ENCODE measurements at places on chromosomes 2 and 18.
A peak's percentile ranks its signal among the peaks of the same experiment; 100 is the strongest.

GRCh38 chr18:35641916-35642315, 60.4 kb downstream of the GALNT1 start:
- peak; percentile 30 for DNase-seq

DNA sequence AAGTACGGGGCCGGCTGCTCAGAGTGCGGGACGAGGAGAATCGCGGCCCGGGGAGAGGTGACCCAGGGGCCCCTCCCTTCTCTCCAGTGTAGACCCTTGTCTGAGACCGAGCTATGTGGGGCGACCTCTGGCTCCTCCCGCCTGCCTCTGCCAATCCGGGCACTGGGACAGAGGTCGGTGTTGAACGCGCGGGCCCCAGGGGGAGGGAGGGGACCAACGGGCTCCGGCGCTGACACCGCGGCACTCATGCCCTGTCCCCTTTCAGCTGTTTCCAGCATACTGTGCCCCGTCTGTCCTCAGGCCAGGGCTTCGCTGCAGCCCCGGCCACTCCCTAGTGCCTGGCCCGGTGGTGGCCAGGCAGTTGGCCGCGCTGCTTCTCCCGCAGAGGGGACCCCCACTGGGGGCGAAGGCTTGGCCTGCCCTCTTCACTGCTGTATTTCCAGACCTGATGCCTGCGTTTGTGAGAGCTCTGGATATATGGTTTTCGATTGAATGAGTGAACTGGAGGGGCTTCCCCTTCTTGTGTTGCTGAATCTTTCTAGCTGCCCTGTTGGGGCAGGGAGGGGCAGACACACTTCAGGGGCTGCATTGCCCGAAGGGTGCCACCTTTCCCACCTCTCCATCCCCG, 809 bp downstream of the DBI start:
- DNase-seq: peak; percentile 9

- peak; percentile 50 for DNase-seq
Measured at GRCh38 chr18:55012008-55012407, 52.7 kb upstream of the CCDC68 start.

GRCh38 chr2:96859099-96859649, 1.4 kb upstream of the ANKRD39 start:
- no peak for DNase-seq

- DNase-seq: peak; percentile 55
Measured at GRCh38 chr18:36786686-36787085, 42.1 kb downstream of the TPGS2 start.

DNA sequence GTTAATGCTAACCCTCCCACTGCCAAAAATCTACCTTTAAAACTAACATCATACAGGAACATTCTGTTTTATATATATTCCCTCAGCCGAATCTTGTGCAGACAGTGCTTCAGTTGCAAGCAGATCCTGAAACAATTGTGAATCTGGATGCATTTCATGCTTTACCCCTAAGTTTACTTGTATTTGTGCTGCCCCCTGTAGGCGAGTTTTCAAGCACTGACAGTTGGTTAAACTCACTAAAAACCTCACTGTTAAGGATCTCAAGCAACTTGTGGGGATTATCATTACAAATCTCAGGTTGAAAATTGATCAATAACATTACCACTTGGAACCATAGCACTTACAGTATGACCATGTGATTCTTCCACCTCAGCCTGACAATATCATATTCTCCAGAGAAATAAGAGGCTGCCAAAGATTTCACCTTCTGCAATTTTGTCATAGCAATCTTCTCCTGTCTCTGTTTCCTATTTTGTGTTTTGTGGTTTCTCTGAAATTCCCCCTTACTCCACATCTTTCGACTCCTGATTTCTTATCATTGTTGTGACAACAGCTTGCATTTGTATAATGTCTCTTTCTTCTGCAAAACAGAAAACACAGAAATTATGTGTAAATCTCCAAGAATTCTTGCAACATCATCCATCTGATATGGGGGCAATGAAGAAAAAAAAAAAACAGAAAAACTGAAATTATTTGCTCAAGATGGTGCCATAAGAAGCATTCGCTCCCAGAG, 354.6 kb upstream of the SETBP1 start:
- peak; percentile 79 for DNase-seq

DNA sequence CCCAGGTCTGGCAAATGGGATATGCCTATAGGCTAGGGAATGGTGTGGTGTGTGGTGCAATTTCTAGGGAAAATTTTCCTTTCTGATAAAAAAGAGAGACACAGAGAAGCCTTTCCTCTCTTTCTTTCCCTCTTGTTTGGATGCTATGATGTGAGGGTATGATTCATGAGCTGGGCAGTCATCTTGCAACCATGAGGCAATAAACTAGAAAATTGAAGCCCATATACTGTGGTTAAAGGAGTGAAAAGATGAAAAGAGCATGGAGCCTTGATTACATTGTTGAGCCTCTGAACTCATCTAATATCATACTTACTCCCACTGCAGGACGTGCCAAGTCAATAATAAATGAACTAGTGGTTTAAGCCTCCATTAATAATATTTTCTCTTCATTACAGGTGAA, 215.6 kb downstream of the HAUS1 start:
- DNase-seq: no peak

DNA sequence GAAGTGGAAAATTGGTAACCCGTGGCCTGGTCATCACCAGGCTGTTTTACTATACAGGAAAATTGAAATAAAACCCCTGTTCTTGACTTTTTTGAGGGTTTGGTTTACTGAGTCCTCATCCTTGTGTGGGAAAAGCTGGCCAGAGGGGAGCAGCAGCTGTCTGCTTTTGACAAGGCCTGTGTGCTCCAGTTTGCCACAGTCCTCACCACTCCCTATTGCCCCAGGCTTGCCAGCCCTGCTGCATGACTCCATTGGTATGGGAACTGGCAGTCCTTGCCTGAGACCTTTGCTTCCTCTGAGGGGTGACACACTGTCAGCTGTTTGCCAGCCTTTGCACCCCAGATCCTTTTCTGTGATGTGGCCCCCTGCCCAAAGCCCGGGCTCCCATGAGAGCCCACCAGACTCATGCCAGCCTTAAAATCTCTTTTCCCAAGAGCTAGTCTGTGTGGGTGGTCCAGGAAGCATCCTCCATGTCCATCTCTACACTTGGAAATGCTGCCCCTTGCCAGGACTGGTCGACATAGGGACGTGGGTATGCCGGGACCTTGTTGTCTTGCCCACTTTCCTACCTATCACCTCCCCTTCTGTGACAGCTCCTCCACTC, 39.0 kb downstream of the GLI2 start:
- no peak for DNase-seq

GRCh38 chr2:26355038-26355995, 8.7 kb upstream of the ADGRF3 start:
- peak; percentile 84 for DNase-seq

GRCh38 chr2:96158554-96158940, 13.3 kb upstream of the DUSP2 start:
- DNase-seq: no peak

- DNase-seq: no peak
Measured at GRCh38 chr2:55452879-55453278, 33.2 kb upstream of the CCDC88A start.

- no peak for DNase-seq
Measured at GRCh38 chr2:130894326-130894942, 57.7 kb downstream of the ARHGEF4 start.

DNA sequence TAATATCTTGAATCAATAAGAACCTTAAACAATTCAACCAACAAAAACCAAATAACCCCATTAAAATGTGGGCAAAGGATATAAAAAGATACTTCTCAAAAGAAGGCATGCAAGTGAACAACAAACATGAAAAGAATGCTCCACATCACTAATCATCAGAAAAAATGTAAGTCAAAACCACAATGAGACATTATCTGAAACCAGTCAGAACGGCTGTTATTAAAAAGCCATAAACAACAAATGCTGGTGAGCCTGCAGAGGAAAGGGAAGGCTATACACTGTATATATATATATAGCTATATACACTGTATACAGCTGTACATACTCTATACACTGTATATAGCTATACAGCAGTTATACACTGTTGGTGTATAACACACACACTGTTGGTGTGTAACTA, 47.8 kb upstream of the GALNT13 start:
- DNase-seq: no peak

DNA sequence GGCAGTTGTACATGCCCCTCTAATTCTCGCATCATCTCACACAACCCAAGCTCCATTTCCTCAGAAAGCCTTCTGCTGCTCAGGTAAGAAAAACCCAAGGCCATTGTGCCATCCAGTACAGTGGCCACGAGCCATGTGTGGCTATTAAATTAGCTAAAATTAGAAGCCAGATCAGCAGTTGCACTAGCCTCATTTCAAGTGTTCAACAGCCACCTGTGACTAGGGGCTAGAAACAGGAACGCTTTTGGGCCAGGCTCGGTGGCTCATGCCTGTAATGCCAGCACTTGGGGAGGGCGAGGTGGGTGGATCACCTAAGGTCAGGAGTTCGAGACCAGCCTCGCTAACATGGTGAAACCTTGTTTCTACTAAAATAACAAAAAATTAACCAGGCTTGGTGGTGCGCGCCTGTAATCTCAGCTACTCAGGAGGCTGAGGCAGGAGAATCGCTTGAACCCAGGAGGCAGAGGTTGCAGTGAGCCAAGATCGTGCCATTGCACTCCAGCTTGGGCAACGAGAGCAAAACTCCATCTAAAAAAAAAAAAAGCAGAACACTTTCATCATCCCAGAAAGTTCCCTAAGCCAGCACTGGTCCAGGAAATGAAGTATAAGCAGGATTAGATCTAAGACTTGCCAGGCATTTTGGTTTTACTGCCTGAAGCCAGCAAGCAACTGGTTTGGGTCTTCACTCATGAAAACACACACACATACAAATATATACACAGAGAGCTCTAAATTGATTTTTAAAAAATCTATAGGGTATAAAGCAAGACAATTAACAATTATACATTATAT, 35.7 kb downstream of the ATP8B1 start:
- DNase-seq: no peak

DNA sequence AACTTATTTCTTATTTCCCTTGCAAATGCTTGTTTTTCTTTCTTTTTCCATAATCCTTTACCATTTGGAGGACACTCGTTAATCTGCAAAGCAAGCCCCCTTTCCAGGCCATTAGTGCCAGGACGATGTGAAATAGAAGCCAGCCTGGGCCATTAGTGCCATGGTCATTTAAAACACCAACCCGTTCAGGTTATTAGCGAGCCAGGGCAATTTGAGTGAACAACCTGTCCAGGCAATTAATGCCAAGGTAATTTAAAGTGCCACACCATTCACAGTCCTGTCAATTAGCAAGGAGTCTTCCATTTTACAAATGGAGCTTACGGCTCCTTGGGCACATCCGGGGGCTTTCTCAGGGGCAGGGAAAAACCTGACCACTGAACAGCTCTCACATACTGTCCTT, 370.6 kb downstream of the HRH4 start:
- DNase-seq: no peak

- DNase-seq: peak; percentile 47
Measured at GRCh38 chr2:71190656-71191569, 36.0 kb downstream of the PAIP2B start.

- no peak for DNase-seq
Measured at GRCh38 chr2:37674946-37675345, 3.5 kb upstream of the CDC42EP3 start.

GRCh38 chr2:50333529-50334228, 698.3 kb downstream of the NRXN1 start:
- DNase-seq: no peak

GRCh38 chr2:119775102-119775501, 15.4 kb downstream of the PTPN4 start:
- DNase-seq: no peak

- peak; percentile 92 for DNase-seq
Measured at GRCh38 chr2:42922790-42923579, 130.6 kb upstream of the HAAO start.

DNA sequence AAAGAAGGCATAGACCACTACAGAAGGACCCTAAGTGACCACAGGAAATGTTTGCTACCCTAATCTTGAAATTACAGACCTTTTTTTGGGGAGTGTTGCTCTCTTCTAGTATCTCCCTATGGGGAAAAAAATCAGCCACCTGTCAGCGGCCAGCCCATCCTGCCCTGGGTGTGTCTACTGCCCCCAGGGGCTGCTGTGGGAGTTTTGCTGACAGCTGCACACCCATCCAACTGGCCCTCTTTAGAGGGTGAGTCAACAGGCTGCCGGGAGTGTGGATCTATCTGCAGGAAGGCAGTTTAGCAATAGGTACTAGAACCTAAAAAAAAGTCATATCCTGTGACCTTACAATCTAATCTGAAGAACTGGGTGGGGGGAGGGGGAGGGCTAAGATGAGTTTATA, 796 bp upstream of the DYSF start:
- peak; percentile 62 for DNase-seq

- peak; percentile 18 for DNase-seq
Measured at GRCh38 chr2:105868060-105868459, 123.3 kb downstream of the NCK2 start.

- peak; percentile 32 for DNase-seq
Measured at GRCh38 chr2:102029405-102029804, 37.6 kb downstream of the IL1R2 start.

All from foreskin fibroblast (primary cell).